Muscle of arm (tissue), 14 donors: ENCODE measurements at places on chromosomes 1 and 21. TPM values are rescaled to one million over a fixed set of nuclear protein-coding genes. Genes with fewer than 3 reads are reported as not detected.

- no peak for DNase-seq
These were observed 56.6 kb downstream of the ATP1B1 start for GRCh38 chr1:169163059-169163458.

- DNase-seq: no peak
These were observed at the start of gene CHD5 for GRCh38 chr1:6180268-6180706. Gene CHD5, minus strand, starts transcription at chr1:6180321. Its CDS starts 298 bp downstream, at chr1:6180023.

- no peak for DNase-seq
These were observed 1.8 kb downstream of the ARPC5 start for GRCh38 chr1:183633676-183634343.

- no peak for DNase-seq
These were observed 11.3 kb downstream of the SLC30A2 start for GRCh38 chr1:26034504-26035202.

TPTE gene
- not detected for polyA plus RNA-seq

GRCh38 chr1:163171826-163172225 is 30.9 kb downstream of the RGS5 start:
- DNase-seq: no peak

DNA sequence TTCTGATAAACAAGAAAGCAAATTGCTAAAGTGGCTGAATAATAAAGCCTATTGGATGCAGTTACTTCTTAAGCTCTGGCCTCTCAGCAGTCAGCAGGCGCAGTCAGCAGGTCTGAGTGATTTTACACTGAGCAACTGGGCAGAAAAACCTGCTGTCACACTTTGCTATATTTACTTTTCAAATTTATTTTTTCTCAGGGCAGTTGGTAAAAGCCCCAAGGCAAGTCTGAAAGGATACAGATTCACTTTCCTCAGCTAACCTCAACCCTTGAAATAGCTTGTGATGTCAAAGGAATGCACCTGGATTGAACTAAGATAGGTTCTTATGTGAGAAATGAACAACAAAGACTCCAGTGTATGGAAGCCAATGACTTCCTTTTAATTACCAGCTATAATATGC is 34.0 kb downstream of the ATP5PF start:
- DNase-seq: no peak

- no peak for DNase-seq
These were observed 9.2 kb upstream of the C1orf141 start for GRCh38 chr1:67143966-67144365.

DNA sequence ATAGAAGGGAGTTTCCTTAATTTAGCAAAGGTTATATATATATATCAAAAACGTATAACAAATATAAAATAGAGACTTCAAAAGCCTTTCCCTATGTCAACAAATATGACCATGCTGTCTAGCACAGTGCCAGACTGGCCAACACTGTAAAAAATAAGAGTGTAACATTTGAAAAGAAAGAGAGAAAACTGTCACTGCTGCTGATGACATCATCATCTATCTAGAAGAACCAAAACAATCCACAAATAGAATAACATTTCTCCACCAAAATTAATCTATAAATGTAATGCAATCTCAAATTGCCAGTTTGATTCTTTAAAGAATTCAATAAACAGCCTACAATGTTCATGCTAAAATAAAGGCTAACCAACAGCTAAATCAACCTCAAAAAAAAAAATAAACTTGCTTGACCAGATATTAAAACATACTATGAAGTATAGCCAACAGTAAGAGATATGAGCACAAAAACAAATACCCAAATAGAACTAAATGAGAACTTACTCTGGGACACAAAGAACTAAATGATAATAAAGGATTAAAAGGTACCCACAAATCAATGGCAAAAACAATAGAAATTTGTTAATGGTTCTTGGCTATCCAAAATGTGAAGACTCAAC is 50.2 kb downstream of the ENAH start:
- no peak for DNase-seq

GRCh38 chr1:62508187-62508758 is 71.4 kb downstream of the USP1 start:
- peak; percentile 52 for DNase-seq

CFHR1 gene
- 0.54 TPM for polyA plus RNA-seq

DNA sequence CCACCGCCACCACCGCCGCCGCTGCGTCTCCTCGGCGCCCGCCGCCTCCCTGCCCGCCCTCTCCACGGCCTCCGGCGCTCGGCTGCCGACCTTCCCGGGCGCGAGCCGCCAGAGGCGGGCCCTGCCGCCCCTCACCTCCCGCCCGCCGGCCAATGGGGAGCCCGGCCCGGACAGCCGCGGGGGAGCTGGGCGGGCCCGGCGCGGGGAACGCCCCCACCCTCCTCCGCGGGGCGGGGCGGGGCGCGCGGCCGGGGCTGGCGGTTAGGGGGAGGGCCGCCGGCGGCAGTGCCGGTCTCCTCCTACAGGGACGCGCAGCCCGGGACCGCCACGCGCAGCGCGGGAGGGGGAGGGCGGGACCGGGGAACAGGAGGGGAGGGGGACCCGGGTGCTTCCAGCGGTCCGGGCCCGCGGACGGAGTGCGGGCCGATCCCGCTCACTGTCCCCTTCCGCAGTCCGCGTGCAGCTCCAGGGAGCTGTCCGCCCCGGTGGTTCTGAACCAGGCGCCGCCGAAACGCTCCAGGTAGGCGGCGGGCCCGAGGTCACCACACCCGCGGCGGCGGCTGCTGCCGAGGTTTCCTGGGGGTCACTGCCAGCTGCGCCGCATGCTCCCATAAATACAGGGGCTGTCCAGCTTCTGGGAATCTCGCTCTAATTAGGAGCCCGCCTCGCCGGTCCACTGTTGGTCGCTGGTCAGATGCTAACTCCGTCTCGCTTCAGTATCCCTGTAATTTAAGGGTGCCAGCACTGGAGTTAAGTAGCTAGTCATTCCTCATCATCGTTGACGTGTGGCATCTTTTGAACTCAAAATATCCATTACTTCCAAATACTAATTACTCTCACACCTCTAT is at the start of gene PGBD5:
Gene PGBD5 (minus strand): TSS at position 87 of the 848 bp plus-strand sequence. CDS start 404 bp downstream, outside the sequence.
- peak; percentile 80 for DNase-seq

DNA sequence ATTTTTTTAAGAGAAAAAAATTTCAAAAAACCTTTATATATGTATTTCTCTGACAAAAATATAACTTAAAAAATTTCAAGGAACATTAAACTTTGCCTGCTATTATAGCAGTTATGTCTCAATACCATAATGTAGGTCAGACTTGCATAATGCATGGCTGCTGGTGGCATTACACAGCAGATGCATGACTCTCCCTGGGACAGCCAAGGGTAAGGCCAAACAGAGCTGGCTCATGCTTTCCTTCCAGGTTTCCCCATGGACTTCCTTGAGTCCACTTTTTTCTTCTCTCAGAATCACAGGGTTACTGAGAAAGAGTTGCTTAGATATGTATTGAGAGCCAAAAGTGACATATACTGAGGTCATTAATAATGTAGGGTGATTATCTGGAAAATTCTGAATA is 43.7 kb downstream of the RHOU start:
- DNase-seq: no peak

DNA sequence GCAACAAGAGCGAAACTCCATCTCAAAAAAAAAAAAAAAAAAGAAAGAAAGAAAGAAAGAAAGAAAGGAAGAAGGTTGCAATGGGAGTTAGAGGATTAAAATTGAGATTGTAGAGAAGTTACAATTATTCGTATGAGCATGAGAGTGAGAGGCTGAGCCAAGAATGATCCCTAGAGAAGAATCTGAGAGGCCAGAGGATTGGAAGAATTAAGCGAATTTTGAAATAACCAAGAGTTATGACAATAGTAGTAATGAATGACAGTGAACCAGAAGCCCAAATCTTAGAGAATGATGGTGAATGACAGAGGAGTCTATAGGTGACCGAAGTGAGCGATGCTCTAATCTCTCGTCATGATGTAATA is 369 bp upstream of the ZYG11B start:
- no peak for DNase-seq

UBXN11 gene
- 5.7 TPM for polyA plus RNA-seq

RPTN gene
- not detected for polyA plus RNA-seq

RGS1 gene
- 2.3 TPM for polyA plus RNA-seq

DNA sequence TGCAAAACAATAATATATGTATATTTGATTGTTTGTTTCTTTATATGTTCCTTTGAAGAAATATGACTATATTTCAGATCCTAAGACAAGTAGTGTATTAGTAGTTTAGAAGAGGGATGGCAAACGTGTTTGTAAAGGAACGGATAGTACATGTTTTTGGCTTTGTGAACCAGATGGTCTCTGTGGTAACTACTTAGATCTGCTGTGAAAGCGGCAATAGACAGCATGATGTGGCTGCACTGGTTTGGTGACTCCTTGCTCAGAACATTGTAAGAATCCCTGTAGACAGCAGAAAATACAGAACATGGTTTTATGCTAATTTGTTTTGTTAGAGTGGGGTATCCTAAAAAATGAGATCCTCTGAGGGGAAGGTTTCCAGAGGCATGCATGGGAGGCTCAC is 3.1 kb downstream of the ACADM start:
- no peak for DNase-seq

GRCh38 chr1:153617663-153618062 is 1.5 kb upstream of the S100A14 start:
- DNase-seq: no peak

GRCh38 chr1:225613006-225613405 is 39.9 kb downstream of the ENAH start:
- DNase-seq: no peak

S100A8 gene
- 15.5 TPM for polyA plus RNA-seq

OTUD3 gene
- 3.7 TPM for polyA plus RNA-seq

DNA sequence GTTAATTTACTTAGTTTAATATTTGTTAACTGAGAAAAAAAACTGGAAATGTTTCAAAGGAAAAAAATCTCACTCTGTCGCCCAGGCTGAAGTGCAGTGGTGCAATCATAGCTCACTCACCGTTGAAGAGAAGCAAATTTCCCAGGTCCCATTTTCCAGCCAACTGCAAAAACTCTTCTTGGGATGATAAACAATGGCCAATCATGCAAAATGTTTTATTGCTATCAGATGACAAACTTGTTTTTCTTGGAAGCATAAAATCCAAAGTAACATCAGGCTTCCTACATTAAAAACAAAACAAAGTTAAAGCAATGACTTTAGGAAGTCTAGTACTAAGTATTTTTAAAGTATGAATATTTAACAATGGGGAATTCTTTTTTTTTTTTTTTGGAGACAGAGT is 84.9 kb downstream of the LYST start:
- no peak for DNase-seq
